ENCODE measurements at places on chromosomes 5 and 9.
A peak's percentile ranks its signal among the peaks of the same experiment; 100 is the strongest.

DNA sequence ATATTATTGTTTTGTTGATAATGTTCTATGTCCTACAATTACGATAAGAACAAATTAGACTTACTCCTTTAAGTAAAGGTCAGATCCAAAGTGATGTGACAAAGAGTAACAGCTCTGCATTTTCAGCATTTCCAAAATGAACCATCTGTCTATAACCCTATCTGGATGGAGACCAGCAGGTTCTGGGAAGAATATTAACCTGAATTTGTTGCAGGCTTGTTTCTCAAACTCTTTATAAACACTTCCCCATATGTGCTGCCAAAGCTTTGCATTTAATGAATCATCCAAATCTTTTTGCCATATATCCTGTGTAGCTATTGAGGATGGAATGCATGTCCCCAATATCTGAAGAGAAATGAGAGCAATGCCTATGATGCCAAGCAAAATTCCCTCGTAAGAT, 198.9 kb upstream of the SLC27A6 start:
- no peak for DNase-seq

DNA sequence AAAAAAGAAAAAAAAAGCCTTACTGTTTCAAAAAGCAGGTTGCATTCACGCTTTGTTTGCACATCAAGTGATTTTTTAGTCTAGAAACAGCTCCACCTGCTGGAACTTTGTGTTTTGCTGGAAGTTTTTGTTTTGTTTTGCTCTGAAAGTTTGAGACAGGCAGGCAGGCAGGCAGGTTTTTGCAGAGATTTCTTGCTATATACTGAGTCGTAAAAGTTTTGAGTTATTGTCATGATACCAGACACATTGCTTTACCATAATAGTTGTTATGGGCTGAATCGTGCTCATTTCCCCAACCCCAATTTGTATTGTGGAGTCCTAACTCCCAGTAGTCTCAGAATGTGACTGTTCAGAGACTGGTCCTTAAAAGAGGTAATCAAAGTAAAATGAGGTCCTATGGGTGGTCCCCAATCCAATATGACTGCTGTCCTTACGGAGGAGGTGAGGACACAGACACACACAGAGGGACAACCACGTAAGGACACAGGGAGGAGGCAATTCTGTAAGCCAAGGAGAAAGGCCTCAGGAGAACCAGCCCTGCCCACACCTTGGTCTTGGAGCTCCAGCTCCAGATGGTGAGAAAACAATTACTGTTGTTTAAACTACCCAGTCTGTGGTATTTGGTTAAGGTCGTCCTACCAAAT, 20.9 kb downstream of the OR2Y1 start:
- DNase-seq, result peak; percentile 28

DNA sequence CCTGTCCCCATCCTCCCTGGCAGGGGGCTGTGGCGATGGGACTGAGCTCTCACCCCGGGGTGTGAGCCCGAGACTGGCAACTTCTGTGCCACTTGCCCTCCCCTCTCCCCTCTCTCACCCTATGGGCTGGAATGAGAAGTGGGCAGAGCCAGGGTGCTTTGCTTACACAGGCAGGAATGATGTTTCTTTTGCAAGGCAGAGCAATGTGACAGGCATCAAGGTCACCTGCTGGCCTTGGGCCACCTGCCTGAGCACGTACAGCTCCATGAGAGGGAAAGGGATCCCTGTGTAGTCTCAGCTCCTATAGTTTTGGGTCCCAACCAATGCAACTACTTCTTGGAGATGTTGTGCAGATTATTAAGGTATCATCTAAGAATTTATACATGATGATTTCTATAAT, 252.8 kb upstream of the DAP start:
- DNase-seq, result no peak

- DNase-seq, result no peak
Measured at GRCh38 chr5:158159621-158160020, 300.7 kb upstream of the CLINT1 start.

DNA sequence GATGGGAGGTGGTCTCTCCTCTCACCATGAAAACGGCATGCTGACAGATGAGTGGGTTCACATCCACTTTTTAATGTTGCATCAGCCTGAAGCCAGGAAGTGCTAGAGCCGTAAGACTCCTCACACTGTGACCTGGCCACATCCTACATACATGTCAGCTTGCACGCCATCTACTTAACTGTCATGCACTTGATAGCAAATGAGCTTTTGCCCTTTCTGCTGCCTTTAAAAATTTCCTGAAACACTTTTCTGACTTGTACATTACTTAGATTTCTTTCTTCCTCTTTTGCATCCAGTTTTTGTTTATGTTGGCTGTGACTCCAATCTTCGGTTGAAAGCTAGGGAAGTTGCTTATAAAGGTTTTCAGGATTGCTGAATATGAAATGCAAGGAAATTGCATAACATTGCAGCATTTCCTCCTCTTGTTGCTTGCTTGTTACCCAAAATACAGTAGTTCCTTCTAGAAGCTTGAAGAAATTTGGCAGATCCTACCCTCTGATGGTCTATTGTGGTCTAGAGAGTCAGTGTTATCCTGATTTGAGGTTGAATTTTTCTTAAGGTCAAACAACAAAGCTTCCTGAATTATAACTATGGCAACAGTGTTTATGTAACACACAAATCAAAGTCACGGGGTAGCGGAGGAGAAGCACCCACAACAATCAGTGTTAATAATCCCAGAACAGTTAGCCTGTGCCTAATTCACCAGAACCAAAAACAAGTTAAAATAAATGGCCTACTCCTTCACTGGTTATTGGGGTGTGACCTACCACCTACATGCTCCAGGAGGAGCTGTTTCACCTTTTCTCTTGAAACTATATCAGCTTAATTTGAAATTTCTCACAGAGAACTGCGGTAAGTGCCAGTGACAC, 232.5 kb downstream of the ARHGAP26 start:
- DNase-seq, result peak; percentile 85

GRCh38 chr5:36417221-36417620, 115.5 kb upstream of the RANBP3L start:
- DNase-seq, result no peak

GRCh38 chr5:159057426-159057825, 42.3 kb downstream of the EBF1 start:
- no peak for DNase-seq
